ENCODE measurements at places on chromosomes 4 and X. TPM values are rescaled to one million over a fixed set of nuclear protein-coding genes. Genes with fewer than 3 reads are reported as not detected.

The FOXR2 gene
- total RNA-seq, result not detected

The SPP1 gene
- total RNA-seq, result 0.81 TPM

The C4orf50 gene
- total RNA-seq, result 0.08 TPM

The AMTN gene
- not detected for total RNA-seq

The GAB1 gene
- total RNA-seq, result 0.30 TPM

The RTL9 gene
- total RNA-seq, result not detected

The PARM1 gene
- 0.19 TPM for total RNA-seq

The FAM149A gene
- total RNA-seq, result not detected

The HSFX2 gene
- not detected for total RNA-seq

The AFM gene
- not detected for total RNA-seq

The TSPAN5 gene
- 23.8 TPM for total RNA-seq

The GPR143 gene
- total RNA-seq, result not detected
